Neuronal stem cell (in vitro differentiated cells): ENCODE measurements at places on chromosomes 12 and 14.
A peak's percentile ranks its signal among the peaks of the same experiment; 100 is the strongest.

DNA sequence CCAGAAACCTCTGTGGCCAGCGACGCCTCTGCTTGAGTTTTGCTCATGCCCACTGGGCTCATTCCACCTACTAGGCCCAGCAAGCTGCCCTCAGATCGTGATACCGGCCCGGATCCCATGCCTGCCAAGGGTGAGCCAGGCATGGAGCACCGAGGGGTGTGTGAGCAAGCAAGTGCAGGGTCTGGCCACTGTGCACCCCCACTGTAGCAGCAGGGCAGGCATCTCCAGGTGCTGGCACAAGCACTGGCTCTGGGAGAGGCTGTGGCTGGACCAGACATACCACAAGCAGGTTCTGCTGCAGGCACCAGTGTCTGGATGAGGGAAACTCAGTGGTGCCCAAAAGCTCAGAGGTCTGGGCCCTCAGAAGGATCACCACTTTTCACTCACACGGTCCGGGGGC is 20.6 kb downstream of the FAM186A start:
- DNase-seq: no peak

GRCh38 chr12:76083246-76083903 is 1.1 kb downstream of the NAP1L1 start:
- no peak for DNase-seq

GRCh38 chr12:63276537-63277365 is 125.8 kb upstream of the AVPR1A start:
- peak; percentile 40 for DNase-seq

DNA sequence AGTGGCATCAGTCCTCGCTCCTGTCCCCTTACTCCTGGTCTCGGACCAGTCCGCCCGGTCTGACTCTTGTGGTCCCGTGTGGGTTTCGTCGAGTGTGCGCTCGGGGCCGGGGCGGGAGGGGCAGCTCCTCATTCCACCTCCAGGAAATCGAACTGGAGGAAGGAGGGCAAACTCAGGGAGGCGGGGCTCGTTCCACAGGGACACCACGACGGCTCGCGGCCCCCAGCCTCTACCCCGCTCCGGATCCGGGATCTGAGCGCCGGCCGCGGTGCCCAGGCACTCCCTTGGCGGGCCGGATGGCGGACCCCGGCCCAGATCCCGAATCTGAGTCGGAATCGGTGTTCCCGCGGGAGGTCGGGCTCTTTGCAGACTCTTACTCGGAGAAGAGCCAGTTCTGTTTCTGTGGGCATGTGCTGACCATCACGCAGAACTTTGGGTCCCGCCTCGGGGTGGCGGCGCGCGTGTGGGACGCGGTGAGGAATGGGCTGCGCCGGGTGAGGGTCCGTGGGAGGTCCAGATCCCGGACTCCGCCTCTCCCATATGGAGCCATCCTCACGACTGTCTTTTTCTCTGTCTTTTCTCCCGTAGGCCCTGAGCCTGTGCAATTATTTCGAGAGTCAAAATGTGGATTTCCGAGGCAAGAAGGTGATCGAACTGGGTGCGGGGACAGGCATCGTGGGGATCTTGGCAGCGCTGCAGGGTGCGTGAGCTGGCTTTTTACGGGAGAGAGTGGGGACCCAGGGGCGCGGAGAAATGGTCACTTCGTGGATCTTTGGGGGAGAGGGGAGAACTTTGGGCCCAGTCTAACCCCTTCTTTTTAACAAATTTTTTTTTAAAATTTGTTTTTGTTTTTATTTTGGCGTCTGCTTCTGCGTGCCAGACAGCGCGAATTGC is at the start of gene EEF1AKMT3:
Gene EEF1AKMT3 (plus strand): TSS at position 186 of the 894 bp plus-strand sequence. CDS start 111 bp downstream, at position 297.
- DNase-seq: no peak

GRCh38 chr12:9342614-9343353 is 134.6 kb upstream of the PZP start:
- DNase-seq: no peak

- no peak for DNase-seq
Measured at GRCh38 chr12:47396902-47397663, 308.7 kb downstream of the RPAP3 start.

DNA sequence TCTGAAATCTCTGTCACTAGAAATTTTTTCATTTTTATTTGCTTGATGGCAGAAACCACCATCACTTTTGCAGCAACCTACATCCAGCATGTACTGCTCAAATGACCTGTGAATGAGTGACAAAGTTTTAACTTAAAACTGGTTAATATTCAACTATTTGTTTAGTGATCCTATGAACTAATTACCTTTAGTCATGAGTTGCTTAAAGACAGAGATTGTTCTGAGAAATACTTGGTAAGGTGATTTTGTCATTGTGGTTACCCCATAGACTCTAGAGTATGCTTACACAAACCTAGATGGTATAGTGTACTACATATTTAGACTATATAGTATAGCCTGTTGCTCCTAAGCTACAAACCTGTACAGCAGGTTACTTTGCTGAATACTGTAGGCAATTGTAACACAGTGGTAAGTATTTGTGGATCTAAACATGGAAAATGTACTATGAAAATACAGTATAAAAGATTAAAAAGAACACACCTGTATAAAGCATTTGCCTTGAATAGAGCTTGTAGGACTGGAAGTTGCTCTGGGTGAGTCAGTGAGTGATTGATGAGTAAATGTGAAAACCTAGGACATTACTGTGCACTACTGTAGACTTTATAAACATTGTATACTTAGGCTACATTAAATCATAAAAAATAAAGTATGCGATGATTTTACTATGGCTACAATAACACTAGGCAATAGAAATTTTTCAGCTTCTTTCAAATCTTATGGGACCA is 256.6 kb upstream of the PPFIA2 start:
- DNase-seq: no peak

DNA sequence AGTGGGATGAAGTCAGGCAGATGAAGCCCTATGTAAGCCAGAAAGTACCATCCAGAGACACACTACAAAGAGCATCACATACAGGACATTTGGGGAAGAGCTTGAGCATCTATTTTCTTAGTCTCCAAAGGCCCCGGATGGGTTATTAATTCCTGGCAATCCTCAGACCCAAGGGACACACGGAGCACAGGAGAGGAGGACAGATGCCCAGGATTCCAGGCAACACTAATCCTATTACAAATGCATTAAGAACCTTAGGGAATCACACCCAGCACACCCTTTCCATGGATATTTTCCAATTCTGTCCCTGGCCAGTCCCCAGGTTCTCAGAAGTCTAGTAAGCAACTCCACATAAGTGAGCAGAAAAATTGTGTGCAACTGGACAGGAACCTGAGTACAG is 65.9 kb downstream of the CMKLR1 start:
- no peak for DNase-seq

DNA sequence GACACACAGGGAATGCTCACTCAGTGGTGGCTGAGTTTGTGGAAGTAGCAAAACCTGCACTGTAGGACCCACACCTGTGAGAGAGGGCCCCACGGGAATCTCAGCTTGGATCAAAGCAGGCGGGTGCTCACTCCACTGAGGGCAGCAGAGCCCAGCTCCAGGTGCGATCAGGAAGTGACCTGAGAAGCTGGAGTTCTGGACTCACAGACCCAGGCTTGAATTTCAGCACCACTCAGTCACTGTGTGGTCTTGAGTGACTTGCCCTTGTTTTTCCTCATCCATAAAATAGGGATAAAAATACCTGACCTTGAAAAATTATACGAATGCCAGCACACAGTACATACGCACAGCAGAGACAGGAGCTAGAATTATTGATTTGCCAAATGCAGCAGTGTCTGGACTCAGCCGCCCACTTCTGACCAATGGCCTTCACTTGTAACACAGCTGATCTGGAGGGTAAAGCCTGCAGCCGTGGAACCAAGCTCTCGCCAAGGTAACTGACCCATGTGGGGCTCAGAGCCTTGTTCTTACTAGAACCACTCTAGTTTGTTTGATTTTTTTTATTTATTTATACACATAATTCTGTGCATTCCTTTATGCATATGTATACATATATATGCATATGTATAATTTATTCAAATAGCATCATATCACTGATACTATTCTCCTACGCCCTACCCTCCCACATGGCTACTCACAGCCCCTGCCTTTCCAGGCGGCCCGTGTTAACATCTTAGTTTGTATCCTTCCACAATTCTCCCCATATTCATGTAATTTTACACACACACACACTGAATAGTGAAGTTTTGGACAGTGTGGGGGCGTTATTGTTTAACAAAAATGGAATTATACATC is 53.9 kb downstream of the DPF3 start:
- no peak for DNase-seq

DNA sequence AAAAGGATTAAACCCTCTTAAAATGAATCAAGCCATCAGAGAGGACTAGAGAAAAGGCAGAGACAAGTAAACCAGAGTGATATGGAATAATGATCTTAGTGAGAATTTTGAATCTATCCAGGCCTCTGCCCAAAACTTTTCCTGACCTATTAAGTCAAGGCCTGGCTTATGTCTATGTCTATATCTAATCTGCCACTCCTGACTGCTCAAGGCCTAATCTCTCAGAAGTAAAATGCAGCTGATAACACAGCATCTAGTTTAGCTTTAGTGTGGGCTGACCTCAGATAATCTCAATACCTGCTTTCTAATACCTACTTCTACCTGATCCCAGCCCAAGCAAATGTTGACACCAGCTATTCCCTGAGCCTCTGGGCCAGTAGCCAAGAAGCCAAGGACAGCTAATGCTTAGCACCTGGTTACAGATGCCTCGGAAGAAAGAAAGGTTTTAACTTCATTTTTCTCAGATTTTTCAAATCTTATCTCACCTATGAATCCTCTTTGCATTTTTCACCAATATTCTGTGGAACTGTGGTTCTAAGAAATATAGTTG is 1472.5 kb upstream of the SEL1L start:
- no peak for DNase-seq

DNA sequence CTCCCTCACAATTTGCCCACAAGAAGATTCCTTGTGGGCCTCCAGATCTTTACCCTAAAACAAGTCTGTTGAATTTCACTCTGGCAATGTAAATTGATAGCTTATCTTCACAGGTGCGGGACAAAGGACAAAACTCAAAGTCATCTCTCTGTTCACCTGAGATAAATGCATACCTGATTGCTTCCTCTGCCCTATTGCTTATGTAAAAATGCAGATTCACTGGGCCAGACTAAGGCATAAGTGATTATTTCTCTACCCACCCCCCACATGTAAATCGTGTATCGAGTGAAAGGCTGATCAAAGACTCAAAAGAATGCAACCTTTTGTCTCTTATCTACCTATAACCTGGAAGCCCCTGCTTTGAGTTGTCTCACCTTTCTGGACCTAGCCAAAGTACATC is 316.8 kb downstream of the SSPN start:
- DNase-seq: no peak

- no peak for DNase-seq
Measured at GRCh38 chr14:94157197-94157596, 16.9 kb upstream of the PPP4R4 start.

- no peak for DNase-seq
Measured at GRCh38 chr14:53517270-53517960, 364.3 kb upstream of the DDHD1 start.

- DNase-seq: no peak
Measured at GRCh38 chr12:12803186-12803585, 10.0 kb upstream of the DDX47 start.

DNA sequence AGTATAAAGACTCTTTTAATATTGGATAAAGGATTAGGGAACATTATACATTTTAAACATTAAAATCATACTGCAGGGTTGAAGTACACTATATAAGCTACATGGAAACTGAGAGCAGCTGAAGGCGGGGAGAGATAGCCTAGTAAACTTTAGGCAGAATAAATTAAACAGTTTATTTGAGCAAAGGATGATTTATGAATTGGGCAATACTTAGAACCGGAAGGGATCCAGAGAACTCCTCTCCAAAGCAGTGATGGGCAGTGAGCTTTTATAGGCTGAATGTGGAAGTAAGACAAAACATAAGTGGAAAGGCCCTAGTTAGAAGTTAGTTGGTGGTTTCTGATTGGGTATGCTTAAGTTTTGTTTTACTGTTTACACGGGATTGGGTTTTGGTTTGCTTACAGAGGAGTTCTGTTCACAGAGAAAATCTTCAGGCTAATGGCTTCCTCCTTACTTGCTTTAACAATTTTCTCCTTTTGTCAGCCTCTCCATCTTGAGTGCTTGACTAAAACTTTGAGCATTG is 18.9 kb downstream of the LEMD3 start:
- no peak for DNase-seq

- no peak for DNase-seq
Measured at GRCh38 chr12:51323966-51324895, at the start of gene BIN2. Gene BIN2, minus strand, starts transcription at chr12:51324174. Its CDS starts 72 bp downstream, at chr12:51324102.

DNA sequence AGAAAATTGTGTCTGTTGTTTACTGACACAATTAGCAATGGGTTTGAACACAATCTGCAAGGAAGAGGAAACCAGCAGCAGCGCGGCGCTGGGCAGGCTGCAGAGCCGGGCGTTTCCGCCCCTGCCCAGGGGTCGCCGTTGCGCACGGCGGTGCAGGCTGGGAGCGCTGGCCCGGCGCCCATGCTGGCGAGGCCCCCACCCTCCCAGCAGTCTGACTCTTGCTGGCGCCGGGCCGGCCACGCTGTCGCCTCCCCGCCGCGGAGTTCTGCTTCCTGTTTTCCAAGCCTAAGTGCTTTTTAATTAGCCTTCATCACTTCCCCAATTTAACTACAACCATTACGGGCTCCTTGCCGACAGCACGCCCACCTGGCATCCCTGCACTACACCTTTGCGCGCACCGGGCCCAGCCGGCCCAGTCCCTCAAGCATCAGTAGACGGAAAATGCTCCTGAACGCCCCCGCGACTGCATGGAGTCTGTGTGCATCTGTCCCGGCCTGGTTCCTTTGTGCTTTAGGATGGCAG is 212.1 kb downstream of the GXYLT1 start:
- no peak for DNase-seq

GRCh38 chr12:51009056-51009440 is 17.1 kb downstream of the SLC11A2 start:
- no peak for DNase-seq

DNA sequence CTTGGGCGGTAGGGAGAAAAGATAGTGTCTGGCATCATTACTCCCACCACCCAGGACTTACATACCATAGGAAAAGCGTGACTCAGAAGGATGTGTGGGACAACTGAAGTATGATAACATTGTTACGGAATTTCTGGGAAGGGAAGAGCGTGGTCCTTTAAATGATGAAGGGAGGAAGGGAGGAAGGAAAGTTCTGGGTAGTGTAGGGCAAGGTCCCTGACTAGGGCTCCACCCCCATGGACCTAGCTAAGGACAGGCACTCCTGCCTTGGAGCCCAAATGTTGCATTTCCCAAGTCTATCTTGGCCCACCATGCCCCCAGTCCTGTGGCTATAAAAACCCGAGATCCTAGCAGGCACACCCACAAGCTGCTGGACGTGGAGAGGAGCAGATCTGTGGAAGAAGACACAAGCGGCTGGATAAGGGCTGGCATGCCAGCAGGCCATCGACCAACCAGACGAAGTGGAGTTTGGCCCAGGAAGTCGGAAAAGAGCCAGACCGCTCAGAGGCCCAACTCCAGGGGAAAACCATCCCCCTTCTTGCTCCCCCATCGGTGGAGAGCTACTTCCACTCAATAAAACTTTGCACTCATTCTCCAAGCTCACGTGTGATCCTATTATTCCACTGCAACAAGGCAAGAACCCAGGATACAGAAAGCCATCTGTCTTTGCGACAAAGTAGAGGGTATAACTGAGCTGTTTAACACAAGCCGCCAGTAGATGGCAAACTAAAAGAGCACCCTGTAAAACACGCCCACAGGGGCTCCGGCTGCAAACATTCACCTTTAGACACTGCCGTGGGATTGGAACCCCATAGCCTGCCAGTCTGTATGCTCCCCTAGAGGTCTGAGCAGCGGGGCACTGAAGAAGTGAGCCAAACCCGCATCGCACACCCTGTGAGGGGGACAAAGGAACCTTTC is 23.0 kb upstream of the RAB21 start:
- no peak for DNase-seq
